Vein endothelial cell (primary cell): ENCODE measurements at places on chromosomes 3 and 15. TPM values are rescaled to one million over a fixed set of nuclear protein-coding genes. Genes with fewer than 3 reads are reported as not detected.

The GOLGA8S gene
- not detected in 2 replicates for total RNA-seq

The HAPLN3 gene
- 25.4 and 98.3 TPM in 2 replicates for total RNA-seq

The SLC35G2 gene
- 18.0 and 23.2 TPM in 2 replicates for total RNA-seq

The GLDN gene
- not detected in 2 replicates for total RNA-seq

The BUB1B gene
- total RNA-seq: 14.0 and 28.1 TPM in 2 replicates
